Epithelial cell of proximal tubule (primary cell): ENCODE measurements at places on chromosomes 12 and 14. TPM values are rescaled to one million over a fixed set of nuclear protein-coding genes. Genes with fewer than 3 reads are reported as not detected.

GRCh38 chr14:74464785-74465184 lies 28.3 kb downstream of the NPC2 start:
- DNase-seq: no peak

GRCh38 chr12:115451780-115452736 lies 768.1 kb upstream of the TBX3 start:
- no peak for DNase-seq

DNA sequence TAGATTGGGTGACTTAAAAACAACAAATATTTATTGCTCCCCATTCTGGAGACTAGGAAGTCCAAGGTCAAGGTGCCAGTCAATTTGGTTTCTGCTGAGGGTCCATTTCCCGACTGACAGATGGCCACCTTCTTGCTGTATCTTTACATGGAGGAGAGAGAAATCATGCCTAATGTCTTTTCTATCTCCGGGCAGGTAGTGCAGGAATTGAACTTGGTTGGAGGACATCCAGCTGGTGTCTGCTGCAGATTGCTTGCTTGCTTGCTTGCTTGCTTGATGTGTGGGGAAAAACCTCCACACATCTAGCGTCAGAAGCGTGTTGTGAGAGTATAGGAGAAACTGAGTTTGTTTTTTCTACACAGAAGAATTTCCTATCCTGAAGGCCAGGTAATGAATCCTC lies 561.4 kb downstream of the DIO2 start:
- DNase-seq: no peak

Gene CBLN3
- total RNA-seq: 0.43 and 1.3 TPM in 2 replicates

- no peak for DNase-seq
These were observed 73.3 kb downstream of the PTHLH start for GRCh38 chr12:27899151-27899661.

GRCh38 chr12:57607958-57608663 lies 3.1 kb upstream of the ARHGEF25 start:
- no peak for DNase-seq

GRCh38 chr12:113369391-113369985 lies 11.1 kb downstream of the PLBD2 start:
- no peak for DNase-seq

DNA sequence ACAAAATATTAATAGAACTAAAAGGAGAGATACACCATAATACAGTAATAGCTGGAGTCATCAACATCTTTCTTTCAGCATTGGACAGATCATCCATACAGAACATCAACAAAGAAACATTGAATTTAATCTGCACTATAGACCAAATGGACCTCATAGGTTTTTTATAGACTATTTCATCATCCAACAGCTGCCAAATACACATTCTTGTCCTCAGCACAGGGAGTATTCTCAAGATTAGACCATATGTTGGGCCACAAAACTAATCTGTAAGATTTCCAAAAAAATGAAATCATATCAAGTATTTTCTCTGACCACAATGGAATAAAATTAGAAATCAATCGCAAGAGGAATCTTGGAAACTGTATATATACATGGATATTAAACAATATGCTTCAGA lies 86.9 kb downstream of the FSCB start:
- DNase-seq: no peak

DNA sequence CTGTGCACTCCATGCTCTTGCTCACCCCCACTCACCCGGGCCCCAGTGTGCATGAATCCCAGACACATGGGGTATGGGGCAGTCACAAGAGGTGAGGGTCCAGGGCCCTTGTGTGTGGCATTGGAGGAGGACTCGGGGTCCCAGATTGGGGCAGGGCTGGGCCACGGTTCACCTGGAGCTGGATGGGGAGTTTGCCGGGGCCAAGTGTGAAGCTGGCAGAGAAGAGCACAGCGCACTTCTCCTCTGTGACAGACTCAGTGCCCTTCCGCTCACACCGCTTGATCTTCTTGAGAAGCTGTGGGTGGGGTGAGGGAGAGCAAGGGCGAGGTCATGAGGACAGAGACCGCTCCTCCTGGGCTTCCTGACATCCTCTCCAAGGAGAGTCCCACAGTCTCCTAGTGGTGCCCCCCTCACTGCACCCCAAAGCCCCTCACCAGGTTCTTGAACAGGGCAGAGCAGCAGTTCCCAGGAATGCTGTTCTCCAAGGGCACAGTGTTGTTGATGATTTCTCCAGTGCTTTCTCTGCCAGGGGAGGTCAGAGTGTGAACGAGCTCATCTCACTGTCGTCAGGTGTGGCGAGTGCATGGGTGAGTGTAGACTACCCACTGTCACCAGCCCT lies 6.8 kb downstream of the STAT6 start:
- DNase-seq: no peak
